DMS 273 treated with DMSO at 0.1 percent for 48 hours (cell line): ENCODE measurements at places on chromosomes 5 and 9.

DNA sequence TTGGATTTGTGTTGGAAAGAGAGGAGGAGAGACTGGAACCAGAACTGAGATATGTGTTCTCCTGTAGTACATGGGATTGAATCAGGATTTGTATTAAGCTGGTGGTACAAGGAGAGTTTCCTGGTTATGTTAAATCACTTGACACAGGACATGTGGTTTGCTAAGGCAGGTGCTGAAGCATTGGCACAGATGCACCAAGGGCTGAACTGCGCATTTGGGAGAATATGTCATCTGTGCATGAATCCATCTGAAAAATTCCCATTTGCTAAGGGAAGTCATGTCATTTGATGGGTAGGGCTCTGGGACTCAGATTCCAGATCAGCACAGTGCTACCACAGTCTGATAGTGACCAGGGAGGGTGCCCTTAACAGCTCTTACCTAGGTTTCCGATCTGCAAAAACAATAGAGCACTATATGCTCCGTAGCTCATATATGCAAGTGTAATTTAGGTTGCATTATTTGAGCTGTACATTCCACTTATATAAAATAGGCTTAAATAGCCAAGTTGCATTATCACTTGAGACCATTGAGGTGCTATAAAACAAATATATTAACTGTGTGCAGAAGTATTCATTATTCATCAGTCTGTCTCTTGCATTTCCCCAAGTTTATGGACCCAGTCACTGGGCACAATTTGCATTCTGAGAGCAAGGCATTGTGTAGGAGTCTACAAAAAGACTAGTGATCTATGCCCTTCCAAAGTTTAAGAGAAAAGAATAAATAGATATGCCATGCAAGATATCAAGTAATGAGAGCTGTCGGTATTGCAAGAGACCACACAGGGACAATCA is 55.2 kb downstream of the ADAMTS16 start:
- DNase-seq, result no peak

DNA sequence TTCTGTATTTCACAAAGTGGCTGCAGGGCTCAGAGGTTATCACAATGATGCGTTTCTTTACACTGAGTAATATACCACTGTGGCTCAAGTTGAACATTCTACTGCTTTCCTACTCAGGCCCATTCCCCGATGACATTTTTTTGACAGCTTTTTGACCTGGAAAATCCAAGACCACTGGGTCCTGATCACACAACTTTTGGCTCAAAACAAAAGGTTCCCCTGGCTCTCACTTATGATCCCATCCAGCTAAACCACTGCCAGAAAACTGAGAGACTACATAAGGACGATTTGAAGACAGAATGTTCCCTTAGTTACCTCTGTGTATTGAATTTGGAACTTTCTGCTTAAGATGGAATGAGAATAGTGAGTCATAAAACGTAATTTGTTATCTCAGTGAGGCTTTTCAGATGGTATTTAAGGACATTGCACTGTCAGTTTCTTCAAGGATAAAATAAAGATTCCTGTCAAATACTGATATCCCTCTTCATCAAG is 78.0 kb upstream of the FBXL7 start:
- DNase-seq, result no peak

- DNase-seq, result no peak
Measured at GRCh38 chr9:123662057-123662776, 267.7 kb downstream of the DENND1A start.

DNA sequence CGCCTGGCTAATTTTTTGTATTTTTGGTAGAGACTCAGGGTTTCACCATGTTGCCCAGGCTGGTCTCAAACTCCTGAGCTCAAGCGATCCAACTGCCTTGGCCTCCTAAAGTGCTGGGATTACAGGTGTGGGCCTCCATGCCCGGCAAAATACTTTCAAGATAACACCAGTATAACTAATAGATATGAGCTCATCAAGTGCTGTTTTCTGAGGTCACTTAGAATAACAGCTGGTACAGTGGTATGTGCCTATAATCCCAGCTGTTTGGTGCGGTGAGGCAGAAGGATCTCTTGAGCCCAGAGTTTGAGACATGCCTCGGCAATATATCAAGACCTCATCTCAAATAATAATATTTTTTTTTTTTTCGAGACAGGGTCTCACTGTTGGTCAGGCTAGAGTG is 30.5 kb upstream of the CREBRF start:
- no peak for DNase-seq

DNA sequence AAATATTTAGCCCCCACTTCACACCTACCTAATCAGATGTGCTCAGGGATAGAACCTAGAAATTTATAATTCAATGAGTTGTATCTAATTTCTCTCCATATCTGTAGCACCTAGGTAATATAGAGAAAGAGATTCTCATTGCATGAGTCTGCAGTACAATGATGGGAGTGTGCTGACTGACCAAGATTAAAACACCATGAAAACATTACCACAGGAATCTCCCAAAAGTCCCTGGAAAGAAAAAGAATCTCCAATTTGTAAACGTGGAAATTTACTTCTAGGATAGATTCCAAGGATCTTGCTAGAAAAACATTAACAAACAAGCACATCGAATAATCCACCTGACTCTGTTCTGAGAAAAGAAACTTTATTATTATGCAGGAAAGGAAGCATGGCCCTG is 45.0 kb upstream of the DMRTA1 start:
- DNase-seq, result no peak
